HL-60 (cell line): ENCODE measurements at places on chromosomes 13 and 19.

DNA sequence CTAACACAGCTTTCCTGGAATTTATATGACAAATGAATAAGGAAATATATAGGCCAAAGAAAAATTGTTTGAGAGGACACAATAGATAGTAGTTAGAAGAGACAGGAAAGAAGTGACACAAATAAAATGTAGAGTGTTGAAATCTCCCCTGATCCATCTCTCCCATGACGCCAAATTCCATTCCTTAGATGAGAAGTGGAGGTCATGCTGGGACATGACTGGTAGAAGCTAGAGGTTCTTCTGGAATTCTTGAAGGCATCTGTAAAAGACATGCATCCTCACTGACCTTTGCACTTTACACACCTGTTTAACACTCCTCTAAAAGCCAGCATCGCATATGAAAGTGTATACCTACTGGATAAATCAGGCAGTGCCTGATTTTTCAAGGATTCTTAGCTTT, 67.8 kb downstream of the DGKH start:
- no peak for DNase-seq

- DNase-seq = no peak
These were observed 22.4 kb downstream of the MARK4 start for GRCh38 chr19:45273521-45273855.

GRCh38 chr19:44024900-44025216, 321 bp upstream of the ZNF222 start:
- no peak for DNase-seq

- no peak for DNase-seq
These were observed 1.8 kb downstream of the FXYD1 start for GRCh38 chr19:35140207-35140961.
